ENCODE measurements at places on chromosomes 1 and 21.

GRCh38 chr1:24894002-24894401 lies 36.1 kb downstream of the RUNX3 start:
- DNase-seq, result no peak

DNA sequence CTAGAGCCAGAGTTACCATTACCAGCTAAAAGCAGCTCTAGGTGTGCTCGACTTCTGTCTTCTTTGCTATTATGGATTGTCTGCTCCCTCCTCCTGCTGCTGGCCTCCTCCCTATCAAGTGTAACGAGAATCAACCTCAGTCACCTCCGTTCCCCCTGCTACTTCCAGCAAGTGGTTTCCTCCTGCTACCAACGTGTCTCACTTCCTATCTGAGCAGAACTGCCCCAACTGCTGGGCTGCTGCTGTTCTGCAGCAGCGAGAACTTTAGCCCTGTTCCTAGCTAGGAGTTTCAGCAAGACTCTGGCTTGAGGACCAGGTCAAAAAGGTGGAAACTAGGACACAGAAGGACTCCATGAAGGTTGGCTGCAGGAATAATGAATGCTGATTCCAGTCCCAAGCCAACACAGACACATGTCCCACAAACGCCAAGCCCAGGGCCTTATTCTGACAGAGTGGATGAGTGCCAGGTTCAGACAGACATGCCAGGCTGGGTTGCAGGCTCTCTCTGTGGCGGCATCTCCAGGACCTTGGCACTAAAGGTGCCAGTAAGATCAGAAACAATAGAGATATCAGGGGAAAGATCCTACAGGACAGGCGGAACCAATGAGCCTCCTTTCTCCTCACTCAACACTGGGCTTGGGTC lies 46.9 kb downstream of the CD34 start:
- peak; percentile 77 for DNase-seq

DNA sequence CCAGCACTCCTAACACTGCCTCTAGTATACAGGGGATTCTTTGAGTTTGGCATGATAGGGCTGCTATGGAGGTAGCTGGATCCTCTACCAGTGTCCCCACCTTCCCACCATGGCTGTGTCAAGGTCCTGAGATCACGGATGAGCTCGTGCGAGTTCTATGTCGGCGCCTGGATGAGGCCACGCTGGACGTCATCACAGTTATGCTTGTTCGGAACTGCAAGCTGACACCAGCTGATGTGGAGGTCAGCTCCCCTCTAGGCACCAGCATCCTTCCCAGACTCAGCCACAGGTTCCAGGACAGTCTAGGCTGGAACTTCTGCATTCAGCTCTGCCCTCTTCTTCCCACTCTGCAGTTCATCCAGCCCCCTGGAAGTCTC lies 15.2 kb downstream of the HYI start:
- DNase-seq, result no peak

- no peak for DNase-seq
Measured at GRCh38 chr1:178714453-178714852, 10.6 kb upstream of the RALGPS2 start.

GRCh38 chr1:234748066-234748465 lies 138.1 kb upstream of the IRF2BP2 start:
- DNase-seq, result no peak

- no peak for DNase-seq
Measured at GRCh38 chr1:206715552-206716158, 30.9 kb downstream of the MAPKAPK2 start.
